ENCODE measurements at places on chromosomes 4 and X.

GRCh38 chr4:151676301-151676700, 84.5 kb downstream of the GATB start:
- no peak for DNase-seq

DNA sequence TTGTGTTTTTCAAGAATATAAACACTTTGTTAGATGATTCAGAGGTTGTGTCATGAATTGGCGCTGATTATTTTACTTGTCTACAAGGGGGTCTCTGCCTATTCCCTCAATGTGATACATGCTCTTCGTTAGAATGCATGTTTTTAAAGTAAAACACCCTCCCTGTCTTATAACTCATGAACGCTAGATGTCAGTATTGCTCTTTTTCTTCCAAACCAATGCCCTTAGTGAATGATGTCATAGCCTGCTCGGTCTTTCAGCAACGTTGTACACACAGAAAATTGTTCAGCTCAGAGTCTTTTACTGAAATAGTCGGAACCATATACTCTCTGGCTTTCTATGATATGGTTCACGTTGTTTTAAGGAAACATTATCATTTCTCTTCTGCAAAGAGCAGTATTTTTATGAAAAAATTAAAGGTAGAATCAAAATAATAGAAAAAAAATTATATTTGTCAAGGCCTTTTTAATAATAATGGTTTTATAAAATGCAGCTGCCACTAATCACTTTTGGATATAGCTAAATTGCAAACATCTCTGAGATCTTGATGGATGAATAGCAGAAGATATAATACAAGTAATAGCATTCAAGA, 292.9 kb downstream of the TLL1 start:
- DNase-seq, result no peak

- DNase-seq, result no peak
Measured at GRCh38 chrX:13357925-13358324, 38.1 kb upstream of the ATXN3L start.

- no peak for DNase-seq
Measured at GRCh38 chr4:45120163-45120562, 393.8 kb upstream of the GNPDA2 start.

GRCh38 chrX:151974336-151975227, at the start of gene GABRE:
Gene GABRE (minus strand): TSS chrX:151974676. CDS start chrX:151974625, 51 bp downstream.
- DNase-seq, result no peak

GRCh38 chrX:27915617-27916016, 65.6 kb downstream of the DCAF8L1 start:
- DNase-seq, result no peak

GRCh38 chr4:19540859-19541540, 710.7 kb upstream of the SLIT2 start:
- DNase-seq, result no peak

GRCh38 chrX:136662104-136662503, 14.1 kb downstream of the CD40LG start:
- DNase-seq, result no peak

- DNase-seq, result no peak
Measured at GRCh38 chr4:154471526-154472331, 19.9 kb downstream of the DCHS2 start.

DNA sequence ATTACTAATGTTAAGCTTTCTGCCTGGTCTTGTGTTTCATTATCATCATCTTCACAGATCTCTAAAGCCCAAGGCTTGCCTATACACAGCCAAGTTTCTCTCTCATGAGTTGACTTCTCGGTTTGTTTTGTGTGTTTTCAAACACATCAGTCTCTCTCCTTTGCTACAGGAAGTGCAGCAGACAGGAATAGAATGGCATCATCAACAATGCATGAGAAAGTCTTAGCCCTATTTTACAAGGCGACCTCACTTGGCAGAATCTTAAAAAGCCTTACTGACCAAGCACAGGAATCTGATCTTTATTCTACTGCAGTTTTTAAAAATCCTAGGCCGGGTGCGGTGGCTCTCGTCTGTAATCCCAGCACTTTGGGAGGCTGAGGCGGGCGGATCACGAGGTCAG, 36.8 kb downstream of the CC2D2A start:
- no peak for DNase-seq

GRCh38 chrX:105315248-105315647, 94.8 kb upstream of the TEX13A start:
- no peak for DNase-seq

GRCh38 chrX:83145876-83146275, 362.2 kb upstream of the POU3F4 start:
- no peak for DNase-seq

GRCh38 chr4:174119051-174119450, 164.4 kb downstream of the FBXO8 start:
- DNase-seq, result no peak

DNA sequence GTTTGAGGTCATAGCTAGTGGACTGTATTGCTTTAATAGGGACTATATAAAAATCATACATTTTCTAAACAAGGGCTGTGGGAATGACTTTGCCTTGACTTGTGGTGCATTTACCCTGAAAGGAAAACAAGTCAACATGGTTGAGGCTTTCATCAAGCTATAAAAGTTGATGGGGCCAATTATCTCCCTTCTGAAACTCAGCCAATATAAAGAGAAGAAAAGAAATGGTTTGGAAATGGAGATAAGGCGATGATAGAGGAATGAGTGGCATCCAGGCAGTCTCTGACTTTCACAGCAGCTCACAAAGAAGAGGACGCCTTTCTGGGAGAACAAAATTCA, 118.7 kb downstream of the SMARCA1 start:
- DNase-seq, result no peak

DNA sequence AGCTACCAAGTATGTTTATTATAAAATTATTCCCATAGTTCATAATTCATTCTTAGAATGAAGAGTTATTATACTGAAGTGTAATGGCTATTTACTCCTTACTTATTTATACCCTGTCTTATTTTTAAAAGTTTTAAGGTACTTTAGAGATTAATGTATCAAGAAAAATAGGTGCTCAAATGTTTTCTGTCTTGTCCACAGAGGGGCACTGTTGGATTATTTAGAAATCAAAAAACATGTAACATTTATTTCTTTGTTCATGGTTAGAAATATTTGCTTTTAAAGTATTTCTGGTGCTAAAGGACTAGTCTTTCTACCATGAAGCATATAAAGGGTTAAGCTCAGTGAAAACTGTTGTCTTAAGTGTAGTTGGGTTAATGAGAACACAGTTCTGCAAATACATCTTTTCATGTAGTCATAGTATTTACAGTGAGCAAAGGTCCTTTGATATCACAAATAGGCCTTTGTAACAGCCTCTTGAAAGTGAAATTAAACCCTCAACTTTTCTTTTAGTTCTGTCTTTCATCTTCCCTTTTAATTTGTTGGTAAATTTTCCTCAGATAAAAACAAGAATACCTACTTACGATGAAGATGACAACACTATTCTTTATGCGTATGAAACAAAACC, 7.7 kb downstream of the SCML1 start:
- no peak for DNase-seq

GRCh38 chrX:20989361-20989760, 384.9 kb upstream of the CNKSR2 start:
- DNase-seq, result no peak

DNA sequence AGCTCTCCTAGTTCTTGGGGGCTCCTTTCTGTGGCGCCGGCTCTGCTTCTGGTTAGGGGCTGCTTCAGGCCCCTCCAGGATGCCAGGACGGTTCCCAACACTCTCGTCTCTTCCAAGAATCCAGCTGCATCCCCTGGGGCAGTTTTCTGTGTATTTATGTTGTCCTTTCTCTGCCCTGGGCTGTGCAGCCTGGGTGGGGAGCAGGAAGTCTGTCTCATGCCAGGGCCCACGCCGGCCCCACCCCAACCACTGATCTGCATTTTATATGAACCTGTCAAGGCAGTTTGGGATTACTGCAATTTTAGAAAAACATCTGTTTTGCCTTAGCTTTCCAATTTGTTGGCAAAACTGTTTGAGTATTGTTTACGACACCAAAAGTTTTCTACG, 14.6 kb downstream of the CTBP1 start:
- DNase-seq, result no peak

DNA sequence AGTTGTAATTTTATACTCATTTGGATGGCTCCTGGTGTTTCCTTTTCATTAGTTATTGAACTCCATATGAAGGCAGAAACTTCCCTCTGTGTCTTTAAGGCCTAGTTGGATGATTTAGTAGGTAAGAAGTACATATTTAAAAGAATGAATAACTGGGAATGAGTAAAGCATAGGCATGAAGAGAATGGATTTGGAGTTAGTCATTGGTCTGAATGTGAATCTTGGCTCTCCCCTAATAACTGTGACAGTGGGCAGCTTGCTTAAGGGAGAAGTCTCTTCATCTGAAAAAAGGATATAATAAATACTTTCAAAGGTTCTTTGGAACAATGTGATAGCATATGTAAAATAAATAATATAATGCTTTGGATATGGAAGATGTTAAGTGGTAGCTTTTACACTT, 13.2 kb downstream of the SNX25 start:
- DNase-seq, result no peak

- no peak for DNase-seq
Measured at GRCh38 chr4:106365613-106366012, 3.0 kb downstream of the GIMD1 start.

DNA sequence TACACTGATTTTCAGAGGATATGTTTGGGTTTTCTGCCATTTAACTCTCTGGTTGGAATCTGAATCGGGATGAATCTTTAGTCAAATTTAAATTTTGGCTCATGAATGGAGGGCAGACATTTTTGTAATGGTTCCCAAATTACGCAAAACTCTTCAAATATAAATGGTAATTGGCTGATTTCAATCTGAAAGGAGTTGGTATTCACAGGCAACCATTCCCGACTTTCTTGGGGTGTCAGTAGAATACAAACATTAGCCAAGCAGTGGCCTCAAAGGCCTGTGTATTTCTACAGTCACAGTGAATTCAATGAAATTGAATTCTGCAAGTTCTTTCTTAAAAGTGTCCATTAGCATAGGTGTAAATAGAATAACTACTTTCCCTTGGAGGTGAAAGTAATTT, 668.8 kb upstream of the PRKX start:
- no peak for DNase-seq

GRCh38 chr4:167339781-167340180, 105.5 kb upstream of the SPOCK3 start:
- no peak for DNase-seq

GRCh38 chr4:28462766-28463700, 1602.4 kb downstream of the STIM2 start:
- no peak for DNase-seq

DNA sequence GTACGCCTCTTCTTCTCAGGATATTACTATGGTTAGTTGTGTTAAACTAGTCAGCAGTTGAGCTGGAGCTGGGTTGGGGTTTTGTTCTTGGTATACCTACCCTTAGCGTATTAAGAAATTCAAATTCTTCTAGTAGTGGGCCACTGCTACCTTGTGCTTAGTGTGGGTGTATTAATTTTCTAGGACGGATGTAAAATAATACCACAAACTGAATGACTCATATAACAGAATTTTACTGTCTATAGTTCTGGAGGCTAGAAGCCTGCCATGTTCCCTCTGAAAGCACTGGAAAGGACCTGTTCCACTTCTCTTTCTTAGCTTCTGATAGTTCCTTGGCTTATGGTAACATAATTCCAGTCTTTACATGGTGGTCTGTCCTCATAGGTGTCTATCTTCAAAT, 1274.7 kb downstream of the ADGRL3 start:
- no peak for DNase-seq
